HCT116 (cell line): ENCODE measurements at places on chromosomes 7 and 10. TPM values are rescaled to one million over a fixed set of nuclear protein-coding genes. Genes with fewer than 3 reads are reported as not detected.

DNA sequence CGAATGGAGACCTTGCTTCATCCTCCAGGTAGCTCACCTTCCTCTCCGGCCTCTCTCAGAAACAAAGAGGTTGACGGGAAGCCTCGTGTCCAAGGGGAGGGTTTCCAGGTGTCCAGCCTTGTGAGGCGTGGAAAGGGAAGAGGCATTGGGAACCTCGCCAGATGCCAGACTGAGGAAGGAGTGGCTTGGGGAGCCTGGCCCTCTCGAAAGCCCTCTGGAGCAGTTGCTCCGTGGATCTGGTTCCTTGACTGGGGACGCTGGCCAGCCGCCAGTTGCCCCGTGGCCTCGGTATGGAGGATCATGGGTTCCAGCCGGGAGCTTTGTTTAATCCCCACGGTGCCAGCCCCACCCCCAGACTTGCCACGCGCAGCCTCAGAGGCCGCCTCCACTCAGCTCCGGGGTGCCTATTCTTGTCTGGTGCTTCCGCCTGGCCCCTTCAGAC is 30.3 kb upstream of the SUN1 start:
- H3K36me3 ChIP-seq, result no peaks in the 10 kb centered on the region
- no peak overlapping the region for H3K27ac ChIP-seq
- no peak for DNase-seq
- no peak overlapping the region for H3K4me3 ChIP-seq
- H3K4me1 ChIP-seq, result no peaks in the 10 kb centered on the region

DNA sequence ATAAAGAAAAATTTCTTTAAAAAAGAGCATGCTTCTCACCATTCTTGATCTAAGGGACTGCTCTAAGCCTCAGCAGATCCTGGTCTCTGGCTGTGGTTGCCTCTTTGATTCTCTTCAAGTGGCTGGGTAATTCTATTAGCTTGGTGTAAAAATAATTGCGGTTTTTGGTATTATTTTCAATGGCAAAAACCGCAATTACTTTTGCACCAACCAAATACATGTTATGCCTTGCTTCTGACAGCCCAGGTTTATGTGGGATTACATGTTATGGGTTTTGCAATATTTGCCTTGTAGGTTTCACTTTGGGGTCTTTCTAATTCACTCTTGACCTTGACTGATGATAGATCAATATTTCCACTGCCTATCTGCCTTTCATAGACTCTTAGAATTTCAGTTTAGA is 20.0 kb upstream of the CREB5 start:
- no peaks in the 10 kb centered on the region for H3K36me3 ChIP-seq
- H3K27ac ChIP-seq, result no peak overlapping the region
- DNase-seq, result no peak
- H3K27me3 ChIP-seq, result 0 out of 2 replicates have a peak, but pooled peaks cover 9% of the 10 kb centered on the region

DNA sequence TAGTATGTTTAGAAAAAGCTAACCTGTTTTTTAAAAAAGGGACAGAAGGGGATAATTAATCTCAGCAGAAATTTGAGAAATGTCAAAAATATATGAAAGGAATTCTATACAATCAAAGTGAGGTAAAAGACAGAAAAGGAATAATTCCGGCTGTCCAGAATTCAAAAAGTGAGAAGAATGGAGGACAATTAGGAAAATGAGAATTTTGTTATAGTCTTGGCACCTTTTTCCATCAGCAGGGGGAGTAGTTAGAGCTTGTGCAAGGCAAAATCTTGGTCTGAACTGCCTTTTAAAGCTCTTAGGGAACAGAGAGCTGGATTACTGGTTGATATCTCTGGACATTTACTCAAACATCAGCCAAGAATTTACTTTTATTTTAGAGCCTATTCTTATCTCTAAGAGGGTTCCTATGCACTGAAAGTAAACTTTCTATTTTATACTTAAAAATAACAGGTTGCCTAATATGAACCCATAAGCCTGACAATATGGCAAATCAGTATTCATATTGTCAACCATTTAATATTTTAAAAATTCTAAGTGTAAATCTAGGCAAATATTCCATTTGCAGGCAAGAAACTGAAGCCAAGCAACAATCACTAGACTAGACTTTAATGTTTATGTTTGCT is 185.6 kb downstream of the ANK3 start:
- H3K27me3 ChIP-seq, result no peaks in the 10 kb centered on the region
- H3K27ac ChIP-seq, result no peak overlapping the region
- no peak overlapping the region for H3K4me3 ChIP-seq
- DNase-seq, result peak; percentile 12
- H3K36me3 ChIP-seq, result no peaks in the 10 kb centered on the region

ZNF783 gene
- total RNA-seq, result 12.5 TPM

PKD1L1 gene
- total RNA-seq, result 0.17 TPM

NAPEPLD gene
- 9.7 TPM for total RNA-seq

AKR1B15 gene
- not detected for total RNA-seq
